ENCODE measurements at places on chromosomes 7 and 10. TPM values are rescaled to one million over a fixed set of nuclear protein-coding genes. Genes with fewer than 3 reads are reported as not detected.

Gene ZSWIM8
- total RNA-seq = 71.5 TPM

Gene TWIST1
- 0.20 TPM for total RNA-seq

Gene KLF14
- total RNA-seq = not detected

Gene CRHR2
- total RNA-seq = not detected

Gene GDF2
- not detected for total RNA-seq

Gene TEX36
- total RNA-seq = not detected

Gene MMP21
- not detected for total RNA-seq

Gene LIPF
- not detected for total RNA-seq

Gene SLC25A13
- 8.4 TPM for total RNA-seq

Gene VGF
- 0.14 TPM for total RNA-seq

Gene HKDC1
- 9.6 TPM for total RNA-seq

Gene LIPJ
- not detected for total RNA-seq

Gene POLL
- total RNA-seq = 36.5 TPM

Gene HDAC9
- 0.39 TPM for total RNA-seq

Gene MKX
- total RNA-seq = not detected

Gene TRIL
- total RNA-seq = not detected

Gene EMX2
- total RNA-seq = not detected

Gene ACSL5
- 56.5 TPM for total RNA-seq

Gene PNLIPRP3
- total RNA-seq = not detected

Gene DNAAF5
- 21.9 TPM for total RNA-seq

Gene GPER1
- total RNA-seq = 0.10 TPM

Gene NPY4R2
- total RNA-seq = not detected

Gene UFSP1
- total RNA-seq = 5.2 TPM

Gene TAS2R41
- not detected for total RNA-seq

Gene C10orf53
- not detected for total RNA-seq

Gene SFTPA1
- total RNA-seq = not detected

Gene GPR15LG
- not detected for total RNA-seq

Gene SEMA4G
- 2.0 TPM for total RNA-seq

Gene PHKG1
- 1.7 TPM for total RNA-seq

Gene HHEX
- total RNA-seq = not detected

Gene POLR2J2
- 13.4 TPM for total RNA-seq

Gene CPA2
- total RNA-seq = not detected

Gene STAG3
- 15.7 TPM for total RNA-seq

Gene GAD2
- total RNA-seq = not detected

Gene FKBP6
- not detected for total RNA-seq

Gene DPYSL4
- 6.8 TPM for total RNA-seq

Gene AHCYL2
- 13.6 TPM for total RNA-seq

Gene GATAD1
- 14.4 TPM for total RNA-seq

Gene LIPN
- not detected for total RNA-seq

Gene VAX1
- total RNA-seq = not detected

Gene ARMC10
- total RNA-seq = 31.8 TPM

Gene EBLN1
- total RNA-seq = not detected

Gene CALML5
- total RNA-seq = not detected

Gene TMEM236
- total RNA-seq = 0.05 TPM

Gene PRLHR
- not detected for total RNA-seq

Gene GFRA1
- total RNA-seq = not detected

Gene FAM25C
- total RNA-seq = not detected

Gene FEZF1
- not detected for total RNA-seq

Gene AGR2
- total RNA-seq = not detected

Gene MEPCE
- total RNA-seq = 44.5 TPM

Gene CALHM1
- 0.29 TPM for total RNA-seq

Gene KLF6
- total RNA-seq = 181 TPM

Gene SPDYE3
- not detected for total RNA-seq

Gene CPA5
- total RNA-seq = not detected

Gene PNLIPRP2
- total RNA-seq = not detected

Gene WNT8B
- 0.24 TPM for total RNA-seq

Gene ZNF804B
- total RNA-seq = not detected

Gene LRRC17
- not detected for total RNA-seq

Gene TMEM176A
- not detected for total RNA-seq
